ENCODE measurements at places on chromosomes 3 and 15.

DNA sequence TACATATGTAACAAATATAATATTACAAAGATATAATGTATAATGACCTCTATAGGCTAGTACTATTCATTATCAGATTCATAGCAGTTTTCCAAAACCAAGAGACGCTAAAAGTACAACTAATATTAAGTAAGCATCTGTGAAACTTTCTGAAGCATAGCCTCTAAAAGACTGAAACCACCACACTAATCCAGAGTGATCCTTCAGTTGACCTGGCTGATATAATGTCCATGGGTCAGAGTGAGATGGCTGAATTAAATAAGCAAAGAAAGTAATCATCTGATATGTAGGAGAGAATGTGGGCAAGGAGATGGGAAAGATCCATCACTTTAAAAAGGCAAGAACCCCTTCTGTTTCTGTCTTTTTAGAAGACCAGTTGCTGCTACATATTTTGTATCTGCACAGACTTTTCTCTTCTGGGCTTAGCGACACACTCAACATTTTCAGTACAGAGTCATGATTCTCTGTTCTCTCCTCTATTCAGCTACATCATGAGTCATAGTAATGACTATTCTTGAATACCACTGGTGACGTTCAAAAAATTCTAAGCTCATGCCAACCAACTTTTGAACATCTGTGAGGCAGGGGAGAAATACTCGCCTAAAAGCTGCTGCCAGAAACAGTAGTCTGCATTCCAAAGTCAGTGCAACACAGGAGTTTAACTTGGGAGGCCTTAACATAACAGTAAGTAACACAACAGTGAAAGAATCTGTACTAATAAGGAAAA lies 149.6 kb downstream of the MAGI1 start:
- H3K4me3 ChIP-seq, result no peak overlapping the region
- peak overlapping the region; percentile 61 for H3K27ac ChIP-seq
- no peaks in the 10 kb centered on the region for H3K27me3 ChIP-seq
- H3K36me3 ChIP-seq, result no peaks in the 10 kb centered on the region
- no peak for DNase-seq

DNA sequence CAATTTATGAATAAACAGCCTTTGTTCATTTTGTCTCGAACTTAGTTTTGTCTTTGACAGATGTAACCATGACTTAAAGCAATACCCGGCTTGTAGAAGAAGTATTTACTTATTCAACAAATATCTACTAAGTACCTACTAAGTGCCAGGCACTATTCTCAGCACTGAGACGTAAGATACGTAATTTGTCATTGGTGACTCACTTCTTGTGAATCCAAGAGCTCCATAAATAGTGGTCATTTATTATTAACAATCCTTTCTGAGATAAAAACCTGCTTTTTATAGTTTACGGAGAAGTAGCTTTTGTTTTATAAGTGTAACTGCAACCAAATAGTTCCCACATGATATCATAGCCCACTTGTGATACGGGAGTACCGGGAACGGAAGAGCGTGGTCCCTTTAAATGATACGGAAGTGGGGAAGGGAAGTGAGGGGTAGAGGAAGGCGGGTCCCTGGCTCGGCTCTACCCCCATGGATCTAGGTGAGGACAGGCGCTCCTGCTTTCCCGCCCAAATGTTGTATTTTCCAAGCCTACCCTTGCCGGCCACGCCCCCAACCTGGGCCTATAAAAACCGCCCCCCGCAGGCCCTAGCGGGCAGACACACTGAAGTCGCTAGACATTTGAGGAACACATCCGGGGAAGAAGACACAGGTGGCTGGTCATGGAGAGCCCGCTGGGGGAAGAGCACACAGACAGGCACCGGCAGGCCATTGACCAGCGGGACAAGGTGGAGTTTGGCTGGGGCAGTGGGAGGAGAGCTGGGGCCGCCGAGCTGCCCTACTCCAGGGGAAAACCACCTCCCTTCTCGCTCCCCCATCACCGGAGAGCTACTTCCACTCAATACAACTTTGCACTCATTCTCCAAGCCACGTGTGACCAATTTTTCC lies at the start of gene SAMMSON:
SAMMSON (plus strand) TSS at position 594 of the 888 bp plus-strand sequence.
- H3K27me3 ChIP-seq, result no peaks in the 10 kb centered on the region
- H3K36me3 ChIP-seq, result no peaks in the 10 kb centered on the region
- DNase-seq, result no peak
- H3K4me3 ChIP-seq, result no peak within 1 kb of the TSS
- H3K4me1 ChIP-seq, result no peaks in the 10 kb centered on the region

- no peak overlapping the region for H3K4me3 ChIP-seq
- H3K27ac ChIP-seq, result peak overlapping the region; percentile 79
- H3K36me3 ChIP-seq, result no peaks in the 10 kb centered on the region
- no peak for DNase-seq
These were observed 316.1 kb upstream of the TPRG1 start for GRCh38 chr3:188855675-188856074.

DNA sequence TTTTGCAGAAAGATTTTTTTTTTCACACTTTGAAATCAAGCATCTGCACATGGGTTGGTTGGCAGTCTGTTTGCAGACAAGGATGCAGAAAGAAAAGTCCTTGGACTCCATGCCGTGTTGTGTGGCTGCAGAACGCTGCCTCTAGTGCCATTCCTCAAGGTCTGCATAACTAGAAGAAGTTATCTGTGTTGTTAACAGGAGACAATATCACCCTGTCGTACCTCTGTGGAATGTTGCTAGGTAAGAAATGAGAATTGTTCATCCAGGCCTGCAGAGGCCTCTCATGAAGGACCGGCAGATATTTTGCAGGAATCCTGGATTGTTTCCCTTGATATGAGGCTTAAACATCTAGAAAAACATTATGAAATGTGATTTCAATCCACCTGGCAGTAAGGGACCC lies 58.5 kb upstream of the PPARG start:
- no peak for DNase-seq
- H3K4me1 ChIP-seq, result peaks cover 18% of the 10 kb centered on the region
- no peaks in the 10 kb centered on the region for H3K27me3 ChIP-seq
- H3K4me3 ChIP-seq, result no peak overlapping the region
- peak overlapping the region; percentile 37 for H3K27ac ChIP-seq

DNA sequence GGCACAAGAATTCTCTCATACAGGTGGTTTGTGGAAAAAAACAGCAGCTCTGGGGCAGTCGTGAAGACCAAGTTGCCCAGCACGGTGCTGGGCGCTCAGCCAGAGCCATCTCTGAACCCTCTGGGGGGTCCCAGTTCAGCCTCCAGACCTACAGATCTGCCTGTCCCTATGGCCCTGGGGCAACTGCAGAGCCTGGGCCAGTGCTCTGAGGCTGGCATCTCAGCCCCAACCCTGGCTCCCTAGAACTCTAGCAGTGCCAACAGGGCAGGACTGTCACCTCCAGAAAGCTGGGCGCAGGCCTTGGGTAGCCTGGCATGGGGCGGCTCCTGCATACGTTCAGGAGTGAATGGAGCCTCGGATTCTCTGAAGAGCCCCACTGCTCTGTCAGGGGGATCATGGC lies 44.7 kb downstream of the DNAJB8 start:
- no peaks in the 10 kb centered on the region for H3K27me3 ChIP-seq
- H3K4me3 ChIP-seq, result no peak overlapping the region
- H3K36me3 ChIP-seq, result no peaks in the 10 kb centered on the region
- DNase-seq, result no peak
- no peak overlapping the region for H3K27ac ChIP-seq

DNA sequence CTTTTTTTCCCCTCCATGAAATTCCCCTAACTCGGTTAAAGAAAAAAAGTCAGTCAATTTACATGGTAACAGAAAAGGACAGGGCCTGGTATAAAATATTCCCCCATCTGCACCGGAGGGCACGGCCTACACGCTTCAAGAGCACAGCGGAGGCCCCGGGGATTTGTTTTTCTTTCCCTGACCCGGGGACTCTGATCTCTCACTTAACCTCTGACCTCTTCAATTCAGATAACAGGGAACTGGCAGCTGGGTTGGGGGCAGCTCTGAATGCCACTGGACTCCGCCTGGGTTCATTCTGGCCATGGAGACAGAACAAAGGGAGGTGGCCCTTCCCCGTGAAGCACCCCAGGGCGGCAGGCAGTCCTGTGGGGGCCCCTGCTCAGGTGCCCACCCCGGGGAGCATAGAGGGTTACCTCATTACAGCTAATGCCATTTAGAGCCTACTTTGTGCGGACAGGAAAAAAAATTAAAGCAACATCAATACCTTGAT lies 257.5 kb downstream of the SHQ1 start:
- DNase-seq, result no peak
- no peaks in the 10 kb centered on the region for H3K27me3 ChIP-seq
- H3K27ac ChIP-seq, result no peak overlapping the region
- H3K36me3 ChIP-seq, result no peaks in the 10 kb centered on the region
- H3K4me3 ChIP-seq, result no peak overlapping the region

- no peaks in the 10 kb centered on the region for H3K36me3 ChIP-seq
- H3K27ac ChIP-seq, result no peak overlapping the region
- H3K4me1 ChIP-seq, result peaks cover 4% of the 10 kb centered on the region
These were observed 8.0 kb upstream of the KBTBD8 start for GRCh38 chr3:66989860-66990696.

DNA sequence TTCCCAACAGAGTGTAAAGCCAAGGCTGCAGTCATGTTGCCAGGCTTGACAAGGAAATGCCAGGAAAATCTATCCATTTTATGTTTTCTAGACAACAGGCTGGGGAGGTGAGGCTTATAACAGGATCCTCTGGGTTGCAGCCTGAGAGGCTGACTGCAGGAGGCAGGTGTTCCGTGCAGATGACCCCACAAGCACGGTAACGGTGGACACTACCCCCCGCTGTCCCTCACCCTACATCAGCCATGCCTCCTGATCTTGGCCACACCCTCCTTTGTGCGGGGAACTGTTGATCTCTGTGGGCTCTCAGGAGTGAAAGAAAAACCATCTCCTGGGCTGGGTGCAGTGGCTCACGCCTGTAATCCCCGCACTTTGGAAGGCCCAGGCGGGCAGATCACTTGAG lies 68.0 kb upstream of the ADPGK start:
- no peaks in the 10 kb centered on the region for H3K36me3 ChIP-seq
- DNase-seq, result peak; percentile 25
- no peak overlapping the region for H3K4me3 ChIP-seq
- H3K27me3 ChIP-seq, result no peaks in the 10 kb centered on the region
- H3K4me1 ChIP-seq, result no peaks in the 10 kb centered on the region

DNA sequence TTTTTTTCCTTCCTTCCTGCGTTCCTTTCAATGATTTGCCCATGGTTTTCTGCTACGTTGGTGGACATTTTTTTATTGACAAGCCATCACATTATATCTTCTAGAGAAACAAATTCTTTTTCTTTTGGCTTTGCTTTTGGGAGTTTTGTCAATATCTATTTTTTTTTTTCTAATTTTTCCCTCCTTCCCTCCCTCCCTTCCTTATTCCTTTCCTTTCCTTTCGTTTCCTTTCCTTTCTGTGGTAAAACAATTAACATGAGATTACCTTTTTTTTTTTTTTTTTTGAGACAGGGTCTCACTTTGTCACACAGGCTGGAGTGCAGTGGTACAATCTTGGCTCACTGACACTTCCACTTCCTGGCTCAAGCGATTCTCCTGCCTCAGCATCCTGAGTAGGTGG lies 153.7 kb downstream of the THRB start:
- H3K27me3 ChIP-seq, result no peaks in the 10 kb centered on the region
- H3K36me3 ChIP-seq, result no peaks in the 10 kb centered on the region
- DNase-seq, result no peak
- H3K4me1 ChIP-seq, result no peaks in the 10 kb centered on the region
- no peak overlapping the region for H3K4me3 ChIP-seq

GRCh38 chr3:14672588-14672987 lies 2.4 kb upstream of the C3orf20 start:
- H3K27ac ChIP-seq, result no peak overlapping the region
- H3K36me3 ChIP-seq, result peaks cover 54% of the 10 kb centered on the region
- H3K4me1 ChIP-seq, result no peaks in the 10 kb centered on the region
- H3K27me3 ChIP-seq, result no peaks in the 10 kb centered on the region
- no peak for DNase-seq

All from RWPE2 (cell line).